ENCODE measurements at places on chromosomes 4 and X. TPM values are rescaled to one million over a fixed set of nuclear protein-coding genes. Genes with fewer than 3 reads are reported as not detected.

MAP9 gene
- total RNA-seq = 19.2 TPM

TMEM35A gene
- total RNA-seq = 5.1 TPM

HAND2 gene
- total RNA-seq = 12.8 TPM

MYOZ2 gene
- 2.1 TPM for total RNA-seq

PDLIM3 gene
- total RNA-seq = 54.6 TPM

DOK7 gene
- under 0.01 TPM for total RNA-seq

GAGE12H gene
- not detected for total RNA-seq

GPR82 gene
- not detected for total RNA-seq

GBA3 gene
- not detected for total RNA-seq

NUP62CL gene
- total RNA-seq = not detected

MAGEA2B gene
- not detected for total RNA-seq

TRIM60 gene
- total RNA-seq = not detected

DIAPH2 gene
- total RNA-seq = 14.6 TPM

ABCG2 gene
- 14.6 TPM for total RNA-seq

SLC35A2 gene
- 18.6 TPM for total RNA-seq

FRAS1 gene
- total RNA-seq = 5.4 TPM

ADAD1 gene
- total RNA-seq = not detected

FABP2 gene
- under 0.01 TPM for total RNA-seq

PAGE1 gene
- not detected for total RNA-seq

GYG2 gene
- total RNA-seq = 2.7 TPM

MGAT4D gene
- not detected for total RNA-seq

RADX gene
- 2.5 TPM for total RNA-seq

UNC5C gene
- 4.8 TPM for total RNA-seq

HDAC6 gene
- total RNA-seq = 21.7 TPM

TLR3 gene
- total RNA-seq = 3.6 TPM
